Stimulated activated CD4-positive, alpha-beta T cell treated with anti-CD3 and anti-CD28 coated beads, Interleukin-4, amount 100 ng/mL, for 24 hours (primary cell): ENCODE measurements at places on chromosomes 1 and 21.

DNA sequence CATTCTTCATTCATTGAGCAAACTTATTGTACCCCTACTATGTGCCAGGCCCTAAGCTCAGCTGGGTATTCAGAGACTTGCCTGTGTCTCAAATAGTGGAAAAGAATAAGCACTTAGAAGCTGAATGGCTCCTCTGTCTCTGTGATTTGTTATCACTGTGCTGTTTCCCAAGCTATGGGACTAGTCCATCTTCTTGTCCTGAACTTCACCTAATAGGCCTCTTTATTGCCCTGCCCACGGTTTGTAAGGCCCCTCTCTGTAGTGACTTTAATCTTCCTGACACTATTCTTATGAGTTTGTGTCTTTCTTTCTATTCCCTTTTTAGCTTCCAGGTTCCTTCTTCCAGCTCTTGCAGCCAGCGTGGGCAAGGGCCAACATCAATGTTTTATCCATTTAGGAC lies 85.4 kb upstream of the LPGAT1 start:
- DNase-seq = no peak

DNA sequence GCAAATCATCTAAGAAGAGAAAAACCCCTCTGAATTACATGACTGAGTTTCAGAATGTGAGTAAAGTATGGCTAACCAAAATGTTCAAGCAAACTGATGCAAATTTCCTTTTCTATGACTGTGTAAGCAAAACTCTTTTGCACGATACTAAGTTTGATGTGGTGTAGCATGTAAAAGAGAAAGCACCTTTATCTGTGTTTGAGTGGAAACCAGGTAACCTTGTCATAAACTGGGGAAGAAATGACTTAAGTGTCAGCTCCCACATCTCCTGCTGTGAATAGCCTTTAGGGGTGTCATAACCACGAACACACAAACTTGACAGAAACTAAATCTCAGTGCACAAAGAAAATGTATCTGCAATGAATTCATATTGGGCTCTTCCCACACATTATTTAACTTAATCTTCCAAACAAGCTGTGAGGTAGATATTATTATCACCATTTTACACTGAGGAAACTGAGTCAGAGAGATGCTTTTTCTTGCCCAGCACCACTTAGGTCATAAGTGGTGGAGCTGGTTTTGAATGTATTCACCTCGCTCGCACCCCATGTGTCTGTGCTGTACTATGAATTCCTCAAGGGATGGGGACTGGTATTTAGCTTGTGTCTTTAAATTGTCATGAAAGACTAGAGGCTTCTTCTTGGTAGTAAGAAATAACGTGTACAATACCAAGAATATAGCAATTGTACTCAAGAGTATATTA lies 32.9 kb upstream of the IL12RB2 start:
- peak; percentile 48 for DNase-seq

GRCh38 chr1:195664628-195665027 lies 943.6 kb downstream of the KCNT2 start:
- no peak for DNase-seq

GRCh38 chr1:102174259-102174863 lies 177.6 kb upstream of the OLFM3 start:
- no peak for DNase-seq

DNA sequence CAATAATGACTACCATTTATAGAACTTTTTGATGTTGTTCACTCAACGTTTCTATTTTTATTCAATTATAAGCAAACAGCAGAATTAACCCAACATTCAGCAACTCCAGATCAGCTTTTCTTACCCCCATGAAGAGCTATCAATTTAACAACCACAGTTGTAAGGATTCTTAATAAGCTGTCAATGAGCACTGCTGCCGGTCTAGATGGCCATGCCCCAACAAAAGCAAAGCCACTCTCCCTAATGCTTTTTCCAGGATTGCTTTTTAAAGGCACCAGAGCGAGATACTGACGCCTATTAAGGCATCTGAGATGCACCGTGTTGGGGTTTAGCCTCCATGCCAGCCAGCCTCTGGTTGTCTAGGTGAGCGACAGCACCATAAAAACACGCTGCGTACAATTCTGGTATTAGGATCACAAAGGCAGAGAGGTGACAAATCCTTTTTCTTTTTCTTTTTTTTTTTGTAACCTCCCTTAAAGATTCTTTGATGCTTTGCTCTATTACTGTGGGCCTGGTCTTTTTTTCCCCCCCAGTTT lies 39.5 kb downstream of the PTPRC start:
- peak; percentile 46 for DNase-seq

DNA sequence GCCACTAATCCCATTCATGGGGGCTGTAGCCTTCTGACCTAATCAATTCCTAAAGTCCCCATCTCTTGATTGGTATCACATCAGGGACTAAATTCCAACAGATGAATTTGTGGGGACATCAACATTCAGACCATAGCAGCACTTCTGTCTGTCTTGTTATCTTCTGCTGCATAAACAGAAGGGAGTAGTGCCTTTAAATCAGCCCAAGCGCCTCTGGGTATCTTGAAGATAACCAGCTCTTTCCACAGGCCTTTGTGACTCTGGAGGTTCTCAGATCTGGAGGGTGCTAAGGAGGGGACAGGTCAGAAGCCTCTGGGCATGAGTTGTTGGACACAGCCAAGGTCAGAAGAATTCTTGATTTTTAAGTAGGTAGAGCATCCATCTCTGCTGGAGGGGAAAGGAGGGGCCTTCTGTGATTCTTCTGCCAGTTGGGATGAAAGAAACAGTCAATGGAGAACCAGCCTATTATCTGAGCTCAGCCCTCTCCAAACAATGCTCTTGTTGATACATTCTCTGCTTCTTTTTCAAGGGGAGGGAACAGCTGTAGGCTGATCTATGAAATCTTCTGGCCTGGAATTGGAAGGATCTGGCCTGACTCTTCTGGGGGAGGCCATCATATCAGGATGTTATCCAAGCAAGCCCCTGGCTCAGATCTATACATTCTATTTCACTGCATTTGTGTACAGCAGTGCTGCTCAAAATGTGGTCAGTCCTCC lies 31.3 kb upstream of the LRIG2 start:
- no peak for DNase-seq

DNA sequence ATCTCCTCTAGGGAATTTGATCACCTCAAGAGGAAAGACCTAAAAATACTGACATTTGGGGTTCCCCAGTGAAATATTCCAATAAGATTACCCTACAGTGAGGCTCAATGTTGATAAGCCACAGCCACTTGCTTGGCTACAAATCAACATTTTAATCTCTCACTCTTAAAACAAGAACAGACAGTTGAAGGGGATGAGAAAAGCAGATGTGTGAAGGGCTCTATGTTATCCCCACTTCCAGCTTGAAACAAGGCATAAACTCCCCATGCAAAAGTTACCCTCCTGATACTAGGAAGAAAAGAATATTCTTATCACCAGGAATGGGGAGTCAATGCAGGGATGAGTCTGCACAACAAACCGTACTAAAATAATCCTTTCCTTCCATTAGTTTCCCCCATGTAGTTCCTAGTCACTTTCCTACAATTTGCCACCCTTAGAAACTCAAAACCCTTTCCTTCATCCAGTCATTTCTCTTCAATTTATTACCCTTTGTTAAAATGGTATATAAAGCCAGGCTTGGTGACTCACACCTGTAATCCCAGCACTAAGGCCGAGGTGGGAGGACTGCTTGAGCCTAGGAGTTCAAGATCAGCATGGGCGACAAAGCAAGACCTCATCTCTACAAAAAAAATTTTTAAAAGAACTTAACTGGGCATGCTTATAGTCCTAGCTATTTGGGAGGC lies 29.5 kb downstream of the LPGAT1 start:
- DNase-seq = no peak

- DNase-seq = no peak
Observed at GRCh38 chr1:241586905-241587512, 53.2 kb downstream of the CHML start.

DNA sequence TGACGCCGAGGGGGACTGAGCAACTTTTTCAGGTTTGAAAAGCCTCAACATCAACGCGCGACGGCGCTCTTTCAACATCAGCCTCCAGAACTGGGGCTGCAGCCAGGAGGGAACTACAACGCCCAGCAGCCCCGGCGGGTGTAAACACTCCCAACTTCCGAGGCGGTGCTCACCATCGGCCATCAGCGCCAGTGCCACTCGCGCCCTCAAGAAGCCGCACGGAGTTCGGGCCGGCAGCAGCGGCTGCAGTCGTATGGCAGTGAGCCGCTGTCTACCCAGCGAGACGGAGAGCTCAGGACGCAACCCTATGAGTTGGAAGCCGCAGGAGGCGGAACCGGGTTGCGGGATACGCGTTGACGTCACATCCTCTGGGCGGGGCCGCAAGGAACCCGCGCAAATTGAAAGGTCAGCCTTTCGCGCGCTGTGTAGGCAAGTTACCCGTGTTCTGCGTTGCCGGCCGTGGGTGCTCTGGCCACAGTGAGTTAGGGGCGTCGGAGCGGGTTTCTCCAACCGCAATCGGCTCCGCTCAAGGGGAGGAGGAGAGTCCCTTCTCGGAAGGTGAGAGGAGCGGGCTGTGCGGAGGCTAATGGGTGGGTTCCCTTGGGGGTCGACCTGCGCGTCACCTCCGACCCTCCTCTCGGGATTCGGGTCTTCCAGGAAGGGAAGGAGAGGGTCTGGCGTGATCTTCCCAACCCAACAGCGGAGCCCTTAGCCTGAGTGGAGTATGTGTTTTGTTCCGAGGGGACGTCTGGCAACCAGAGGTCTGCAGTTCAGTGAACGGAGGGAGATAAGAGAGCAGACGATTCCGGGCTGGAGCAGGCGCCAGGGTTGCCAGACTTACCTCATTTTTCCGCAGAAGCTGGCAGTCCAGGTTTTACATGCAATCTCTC lies at the start of gene EXO1:
EXO1 (plus strand) TSS at position 409 of the 890 bp plus-strand sequence. CDS start 2,222 bp downstream, outside the sequence.
- DNase-seq = peak; percentile 87
